ENCODE measurements at places on chromosomes 13 and 19.
A peak's percentile ranks its signal among the peaks of the same experiment; 100 is the strongest.

GRCh38 chr19:45099467-45100191, 6.7 kb downstream of the PPP1R37 start:
- no peak for DNase-seq

DNA sequence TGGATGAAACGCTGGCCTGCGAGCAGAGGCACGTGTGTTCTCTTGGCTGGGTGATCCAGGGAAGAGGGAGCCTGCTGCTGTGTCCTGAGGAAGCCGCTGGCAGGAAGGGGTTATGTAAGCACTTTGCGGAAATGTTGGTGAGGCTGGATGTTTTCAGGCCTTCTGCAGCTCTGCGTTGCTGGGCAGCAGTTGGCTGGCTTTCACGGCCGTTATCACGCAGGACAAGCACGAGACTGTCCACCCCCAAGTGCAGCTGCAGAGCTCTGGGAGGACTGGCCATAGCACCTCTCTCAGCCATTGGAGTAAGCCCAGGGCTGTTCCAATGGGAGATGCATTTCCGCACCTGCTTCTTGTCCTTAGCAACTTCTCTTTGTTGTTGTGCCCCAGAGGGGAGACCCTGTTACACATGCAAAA, 146.9 kb upstream of the SOX21 start:
- DNase-seq: no peak

DNA sequence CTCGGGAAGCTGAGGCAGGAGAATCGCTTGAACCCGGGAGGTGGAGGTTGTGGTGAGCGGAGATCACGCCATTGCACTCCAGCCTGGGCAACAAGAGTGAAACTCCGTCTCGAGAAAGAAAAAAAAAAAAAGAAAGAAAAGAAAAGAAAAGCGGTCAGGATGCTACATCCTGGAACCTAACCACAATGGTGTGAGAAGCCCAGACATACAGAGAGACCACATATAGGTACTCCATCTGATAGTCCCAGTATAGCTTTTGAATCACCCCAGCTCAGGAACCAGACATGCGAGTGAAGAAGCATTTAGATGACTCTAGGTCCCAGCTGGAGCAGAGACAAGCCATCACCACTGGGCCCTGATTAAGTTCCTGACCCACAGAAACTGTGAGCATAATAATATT, 3.2 kb downstream of the IFNL1 start:
- DNase-seq: no peak

DNA sequence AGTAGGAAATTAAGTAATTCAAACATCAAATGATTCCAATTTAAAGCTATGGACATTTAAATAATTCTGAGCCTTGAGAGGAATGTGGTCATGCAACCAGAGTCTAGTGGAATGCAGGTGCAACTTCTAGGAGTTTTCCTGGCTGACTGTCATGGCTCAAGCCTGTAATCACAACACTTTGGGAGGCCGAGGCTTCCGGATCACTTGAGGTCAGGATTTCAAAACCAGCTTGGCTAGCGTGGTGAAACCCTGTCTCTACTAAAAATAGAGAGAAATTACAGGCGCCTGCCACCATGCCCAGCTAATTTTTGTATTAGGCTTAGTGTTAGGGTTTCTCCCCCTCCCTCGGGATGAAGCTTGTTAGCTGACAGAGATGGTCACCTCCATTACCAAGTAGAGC, 6.4 kb downstream of the ZNF808 start:
- DNase-seq: no peak

GRCh38 chr19:18291019-18291524, 9.7 kb upstream of the JUND start:
- DNase-seq: no peak

GRCh38 chr13:104301171-104301975, 1235.2 kb upstream of the SLC10A2 start:
- DNase-seq: no peak

DNA sequence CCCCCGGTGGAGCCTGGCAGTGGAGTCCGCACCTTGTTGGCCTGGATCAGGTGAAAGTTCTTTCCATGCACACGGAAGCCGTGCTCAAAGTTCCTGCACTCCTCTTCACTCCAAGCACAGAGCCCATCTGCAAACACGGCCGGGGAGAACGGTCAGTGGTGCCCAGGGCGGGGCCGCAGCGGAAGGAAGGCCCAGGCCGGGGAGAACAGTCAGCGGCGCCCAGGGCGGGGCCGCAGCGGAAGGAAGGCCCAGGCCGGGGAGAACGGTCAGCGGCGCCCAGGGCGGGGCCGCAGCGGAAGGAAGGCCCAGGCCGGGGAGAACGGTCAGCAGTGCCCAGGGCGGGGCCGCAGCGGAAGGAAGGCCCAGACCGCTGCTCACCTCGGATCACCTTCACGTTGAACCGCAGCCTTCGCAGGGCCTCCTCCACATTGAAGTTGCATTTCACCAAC, 20.6 kb upstream of the PLPP2 start:
- no peak for DNase-seq

GRCh38 chr13:26914624-26915023, 154.0 kb upstream of the GPR12 start:
- DNase-seq: peak; percentile 38

DNA sequence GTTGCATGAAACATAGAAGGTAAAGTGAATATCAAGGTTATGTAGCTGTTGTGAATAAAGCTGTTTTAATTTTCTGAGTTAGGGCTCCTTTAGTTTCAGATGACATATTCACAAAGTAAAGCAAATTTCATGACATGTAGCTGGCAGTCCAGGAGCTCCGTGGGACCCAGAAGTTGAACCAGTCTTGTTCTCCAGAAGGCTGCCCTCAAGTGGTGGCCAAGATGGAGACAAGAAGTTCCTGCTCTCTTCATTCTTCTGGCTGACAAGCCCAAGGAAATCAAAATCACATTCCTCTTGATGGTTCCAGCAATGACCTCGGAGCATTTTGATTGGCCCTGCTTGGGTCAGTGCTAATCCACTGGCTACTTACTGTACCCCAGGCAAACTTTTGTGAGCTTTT, 128.7 kb downstream of the LIG4 start:
- no peak for DNase-seq

GRCh38 chr13:76053181-76053580, 417.1 kb downstream of the LMO7 start:
- DNase-seq: no peak

DNA sequence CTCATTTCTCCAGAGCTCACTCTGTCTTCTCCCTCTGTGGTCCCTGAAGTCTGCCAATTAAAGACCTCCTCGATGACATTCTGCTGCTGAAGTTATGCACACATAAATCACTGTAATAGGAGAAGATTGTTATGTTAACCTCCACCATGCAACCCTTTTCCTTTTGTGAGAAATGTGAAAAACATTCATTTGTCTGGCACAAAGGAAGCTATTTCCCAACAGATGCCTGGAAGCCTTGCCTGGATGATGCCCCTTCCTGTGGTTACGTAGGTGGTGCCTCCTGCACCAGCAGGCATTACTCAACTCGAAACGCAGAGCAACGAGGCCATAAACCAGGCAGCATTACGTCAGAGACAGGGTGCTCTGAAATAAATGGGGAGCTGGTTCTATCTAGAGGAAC, 327.4 kb upstream of the ZNF507 start:
- DNase-seq: no peak

DNA sequence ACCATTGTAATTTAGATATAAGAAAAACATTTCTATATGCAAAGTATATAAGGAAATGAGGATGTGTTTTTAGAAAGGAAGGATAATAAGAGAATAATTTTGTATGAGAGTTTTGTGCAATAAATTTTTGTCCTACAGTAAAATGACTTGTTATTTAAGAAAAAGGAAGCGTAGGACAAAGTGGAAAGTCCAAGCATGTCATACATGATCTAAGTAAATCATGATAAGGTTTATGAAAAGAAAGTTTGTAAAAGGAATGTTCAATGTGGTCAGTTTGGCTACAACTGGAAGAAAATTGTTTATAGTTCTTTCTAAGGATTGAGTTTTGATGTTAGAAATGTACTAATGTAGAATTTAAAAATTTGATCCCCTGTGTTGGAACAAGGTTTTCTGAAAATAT, 222.3 kb downstream of the KATNAL1 start:
- DNase-seq: no peak

DNA sequence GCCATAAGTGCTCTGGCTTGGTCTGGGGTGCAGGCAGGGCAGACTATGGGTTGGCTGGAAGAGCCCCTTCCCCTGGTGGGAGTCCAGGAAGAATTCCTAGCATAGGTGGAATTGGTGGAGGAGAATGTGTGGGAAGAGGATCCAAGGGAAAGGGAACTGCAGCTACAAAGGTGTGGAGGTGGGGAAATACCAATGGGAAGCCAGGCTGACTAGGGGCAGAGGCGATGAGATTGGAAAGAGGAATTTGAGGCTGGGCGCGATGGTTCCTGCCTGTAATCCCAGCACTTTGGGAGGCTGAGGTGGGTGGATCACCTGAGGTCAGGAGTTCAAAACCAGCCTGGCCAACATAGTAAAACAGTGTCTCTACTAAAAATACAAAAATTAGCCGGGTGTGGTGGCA, 4.8 kb upstream of the SDHAF1 start:
- DNase-seq: no peak

- DNase-seq: no peak
Measured at GRCh38 chr19:34482380-34483250, 1.1 kb downstream of the WTIP start.

All from NCI-H510A treated with DMSO at 0.1 percent for 48 hours (cell line).